ENCODE measurements at places on chromosomes 2 and 18.

- peak; percentile 14 for DNase-seq
Observed at GRCh38 chr2:109348671-109349502, 219.9 kb downstream of the SH3RF3 start.

DNA sequence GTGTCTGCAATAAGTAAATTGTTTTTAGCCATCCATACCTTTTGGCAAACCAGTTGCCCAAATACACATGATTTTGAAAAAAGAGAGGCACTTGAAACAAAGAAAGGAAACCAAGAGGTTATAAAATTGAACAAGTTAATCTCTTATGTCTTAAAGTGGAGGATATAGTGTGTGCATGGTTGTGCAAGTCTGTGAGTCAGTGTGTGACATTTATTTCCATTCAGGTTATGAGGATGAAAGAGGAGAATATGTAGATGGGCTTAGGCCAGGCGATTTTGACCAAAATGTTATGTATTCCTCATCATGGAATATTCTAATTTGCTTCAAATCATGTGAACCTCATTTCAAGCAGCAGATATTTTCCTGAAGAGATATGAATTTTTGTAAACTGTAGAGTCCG, 123.3 kb downstream of the SETBP1 start:
- no peak for DNase-seq

DNA sequence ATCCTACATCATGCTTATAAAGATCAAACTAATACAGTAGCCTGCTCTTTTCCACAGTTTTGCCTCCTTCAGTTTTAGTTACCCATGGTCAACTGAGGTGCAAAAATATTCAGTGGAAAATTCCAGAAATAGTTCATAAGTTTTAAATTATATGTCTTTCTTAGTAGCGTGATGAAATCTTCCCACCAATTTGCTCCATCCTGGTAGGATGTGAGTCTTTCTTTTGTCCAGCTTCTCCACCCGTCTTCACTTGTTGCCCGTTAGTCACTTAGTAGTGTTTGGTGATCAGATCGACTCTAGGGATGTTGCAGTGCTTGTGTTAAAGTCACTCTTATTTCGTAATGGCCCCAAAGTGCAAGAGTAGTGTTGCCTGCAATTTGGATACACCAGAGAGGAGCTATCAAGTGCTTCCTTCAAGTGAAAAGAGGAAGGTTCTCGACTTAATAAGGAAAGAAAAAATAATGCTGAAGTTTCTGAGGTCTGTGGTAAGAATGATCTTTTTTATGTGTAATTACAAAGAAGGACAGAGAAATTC, 57.0 kb downstream of the CEP192 start:
- DNase-seq, result no peak

DNA sequence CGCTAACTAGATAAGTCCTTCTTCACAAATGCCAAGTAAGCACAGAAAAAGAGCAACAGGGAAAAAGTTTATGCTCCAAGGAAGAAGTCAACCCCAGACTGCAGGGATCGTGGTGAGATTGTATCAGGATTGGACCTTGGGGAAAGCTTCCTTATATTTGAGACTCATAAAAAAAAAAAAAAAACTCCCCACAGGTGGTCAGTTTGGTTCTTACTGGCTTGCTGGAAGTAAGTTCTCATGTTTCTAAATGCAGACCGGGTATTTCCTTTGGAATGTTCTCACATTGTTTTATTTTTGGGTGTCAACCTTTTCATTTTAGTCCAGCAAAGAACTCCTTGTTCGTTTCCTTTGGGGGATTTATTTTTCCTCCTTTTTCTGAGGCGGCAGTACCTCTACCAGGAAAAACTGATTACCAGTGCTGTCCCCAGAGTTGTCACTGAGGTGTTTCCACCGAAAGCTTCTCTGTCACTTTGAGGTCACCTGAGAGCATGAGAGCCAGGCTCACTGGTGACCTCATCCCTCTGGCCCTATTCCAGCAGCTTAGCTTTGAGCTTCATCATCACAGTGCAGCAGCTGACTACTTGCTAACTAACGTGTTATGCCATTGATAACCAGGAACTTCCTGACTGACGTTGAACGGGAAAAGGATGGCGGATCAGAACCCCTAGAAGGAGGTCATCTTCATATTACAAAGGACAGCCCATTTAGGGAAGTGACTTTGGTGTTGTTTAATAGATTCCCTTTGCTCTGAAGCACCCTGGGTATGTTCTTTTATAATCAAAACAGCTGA, 16.8 kb upstream of the ATP8B1 start:
- no peak for DNase-seq

Measured in activated CD4-positive, alpha-beta T cell treated with anti-CD3 and anti-CD28 coated beads for 4 hours (primary cell).